ENCODE measurements at places on chromosomes 5 and 9.

DNA sequence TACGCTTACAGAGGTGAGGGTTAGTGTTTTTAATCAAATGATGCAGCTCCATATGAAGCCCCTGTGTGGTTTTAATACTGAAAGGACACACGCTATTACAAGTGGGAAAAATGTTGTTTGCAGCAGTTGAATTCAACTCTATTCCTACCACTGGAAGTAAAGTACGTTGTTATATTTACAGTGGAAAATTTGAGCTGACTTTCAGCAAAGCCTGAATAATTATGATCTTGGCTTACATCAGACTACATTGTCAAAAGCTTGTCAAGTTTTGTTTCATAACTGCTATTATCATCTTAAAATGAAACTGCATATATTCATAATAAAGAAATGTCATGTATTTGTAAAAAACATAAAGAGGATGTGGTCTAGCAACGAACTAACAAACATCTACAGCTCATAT lies 818.5 kb downstream of the SEMA5A start:
- DNase-seq: no peak

DNA sequence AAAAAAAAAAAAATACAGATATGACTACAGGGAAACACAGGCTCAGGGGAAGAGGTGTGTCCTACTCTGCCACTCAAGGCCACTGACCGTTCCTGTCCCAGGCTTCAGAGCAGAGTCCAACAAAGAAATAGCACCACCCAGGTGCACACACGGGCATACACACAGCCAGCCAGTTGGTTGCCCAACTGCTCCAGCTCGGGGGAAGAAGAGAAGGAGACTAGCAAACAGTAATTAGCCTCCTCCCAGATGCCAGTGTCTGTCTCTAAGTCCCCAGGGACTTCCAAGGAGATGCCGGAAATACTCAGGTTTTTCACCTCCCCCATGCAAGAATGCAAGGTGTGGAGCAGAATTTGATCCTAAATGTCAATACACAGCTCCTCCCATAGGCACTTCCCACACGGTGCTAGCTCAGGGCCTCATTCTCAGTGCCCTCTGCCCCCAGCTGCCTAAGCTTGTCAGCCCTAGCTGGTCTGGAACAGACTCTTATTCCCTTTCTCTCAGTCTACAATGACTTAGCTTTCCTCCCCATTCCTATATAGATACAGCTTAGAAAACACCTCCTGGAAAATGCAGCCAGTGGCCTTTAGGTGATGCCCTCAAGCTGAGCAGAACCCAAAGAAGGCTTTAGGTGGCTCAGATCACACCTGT lies 1.7 kb downstream of the MYORG start:
- DNase-seq: no peak

DNA sequence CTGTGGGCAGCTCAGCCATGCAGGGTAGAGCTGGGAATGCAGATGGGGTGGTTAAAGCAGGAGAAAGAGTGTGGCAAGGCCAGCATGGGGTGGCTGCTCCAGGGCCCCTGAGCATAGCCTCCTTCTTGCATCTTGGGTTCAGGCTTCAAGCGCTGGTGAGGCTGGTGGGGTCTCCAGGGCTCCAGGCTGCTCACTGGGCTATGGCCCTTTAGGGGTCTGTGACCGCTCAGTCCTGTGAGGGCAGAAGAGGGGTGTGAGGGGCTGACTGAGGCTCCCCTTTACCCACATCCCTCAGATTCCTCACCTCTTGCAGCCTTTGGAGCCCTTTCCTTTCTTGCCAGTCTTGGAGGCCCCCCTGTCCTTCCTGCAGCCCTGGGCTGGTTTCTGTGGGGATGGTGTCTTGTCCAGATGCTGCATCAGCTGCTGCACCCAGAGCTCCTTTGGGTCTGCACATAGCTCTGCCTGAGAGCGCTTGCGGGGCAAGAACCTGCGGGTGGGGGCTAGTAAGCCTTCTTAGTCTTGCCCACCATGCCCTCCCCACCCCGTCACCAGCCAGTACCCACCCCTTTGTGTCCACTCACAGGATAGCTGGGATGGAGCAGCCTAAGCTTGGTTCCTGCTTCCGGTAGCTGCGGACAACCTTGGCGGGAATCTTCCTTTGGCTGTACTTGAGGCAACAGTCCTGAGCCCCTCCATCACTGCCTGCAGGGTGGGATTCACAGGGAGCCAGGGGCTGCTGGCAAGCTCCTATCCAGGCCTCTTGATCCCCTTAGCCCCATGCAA lies 549 bp downstream of the CCL21 start:
- no peak for DNase-seq

GRCh38 chr9:120648581-120649197 lies 65.6 kb downstream of the MEGF9 start:
- DNase-seq: no peak

GRCh38 chr9:105050296-105050695 lies 122.3 kb upstream of the ABCA1 start:
- no peak for DNase-seq

DNA sequence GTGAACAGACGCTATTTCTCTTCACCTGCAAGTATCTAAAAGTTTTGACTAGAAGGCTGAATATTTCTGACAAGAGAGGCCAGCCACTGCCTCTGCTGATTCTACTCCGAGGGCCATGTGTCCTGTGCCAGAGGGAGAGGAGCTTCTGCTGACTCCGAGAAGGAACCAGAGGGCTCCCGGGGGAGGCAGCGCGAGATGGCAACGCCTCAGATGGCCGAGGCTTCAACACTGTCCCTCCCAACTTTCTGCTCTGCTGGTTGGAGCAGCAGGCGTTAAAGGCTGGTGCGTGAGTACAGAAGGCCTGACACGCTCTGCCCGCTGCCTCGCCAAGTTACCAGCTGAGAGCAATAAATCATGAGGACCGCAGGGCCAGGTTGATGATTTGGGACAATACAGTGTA lies 178.8 kb downstream of the GAPVD1 start:
- no peak for DNase-seq

GRCh38 chr9:6330958-6331634 lies 2.9 kb downstream of the TPD52L3 start:
- no peak for DNase-seq

DNA sequence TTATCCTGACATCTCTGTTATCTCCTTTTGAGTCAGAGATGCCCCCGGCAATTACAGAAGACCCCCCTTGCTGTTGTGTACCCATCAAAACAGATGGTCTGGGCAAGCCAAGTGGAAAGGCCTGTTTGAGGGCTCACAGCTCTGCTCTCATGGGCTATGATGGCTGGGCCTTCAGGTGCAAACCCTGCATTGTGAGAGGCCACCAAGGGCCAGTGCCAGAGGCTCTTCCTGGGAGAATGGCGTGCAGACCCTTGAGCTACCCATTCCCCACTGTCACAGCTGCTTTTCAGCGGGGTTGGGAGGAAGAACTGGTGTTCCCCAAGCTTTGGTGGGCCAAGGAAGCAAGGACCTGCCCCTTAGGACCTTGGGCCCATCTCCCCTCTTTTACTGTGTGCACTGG lies 174.7 kb upstream of the PPP1R26 start:
- no peak for DNase-seq

GRCh38 chr5:146047396-146047795 lies 58.0 kb downstream of the PLAC8L1 start:
- no peak for DNase-seq

DNA sequence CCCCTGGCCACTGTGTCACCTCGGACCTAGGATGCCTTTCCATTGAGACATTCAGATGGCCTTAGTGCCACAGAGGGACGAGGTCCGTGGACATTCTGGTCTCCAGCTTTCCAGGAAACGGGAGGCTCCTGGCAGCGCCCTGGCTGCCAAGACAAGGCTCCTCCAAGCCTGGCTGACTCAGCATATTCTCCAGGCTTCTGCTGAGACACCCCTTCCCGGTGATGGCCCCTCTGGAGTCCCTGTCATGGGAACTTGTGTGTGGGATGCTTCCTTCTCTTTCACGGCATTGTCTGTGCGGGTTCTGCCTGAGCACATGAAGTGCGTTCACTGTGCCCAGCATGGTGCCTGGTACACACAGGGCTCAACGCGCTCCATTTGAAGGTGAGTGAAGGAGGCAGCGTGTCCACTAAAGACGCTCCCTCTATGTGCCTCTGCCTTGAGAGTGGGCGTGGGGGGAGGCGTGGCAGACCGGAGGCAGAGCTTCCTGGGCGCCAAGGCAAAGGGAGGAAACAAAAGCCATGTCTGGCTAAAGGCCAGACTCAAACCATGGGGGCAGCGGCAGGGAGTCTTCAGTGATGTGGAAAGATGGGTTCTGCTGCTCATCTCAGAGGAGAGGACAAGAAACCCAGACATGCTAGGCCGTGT lies 46.4 kb upstream of the PRRC2B start:
- no peak for DNase-seq

GRCh38 chr5:132951897-132952296 lies 11.5 kb downstream of the AFF4 start:
- DNase-seq: no peak

GRCh38 chr5:170503990-170504596 lies at the start of gene KCNIP1:
Gene KCNIP1 (plus strand): TSS chr5:170504020.
- DNase-seq: no peak

DNA sequence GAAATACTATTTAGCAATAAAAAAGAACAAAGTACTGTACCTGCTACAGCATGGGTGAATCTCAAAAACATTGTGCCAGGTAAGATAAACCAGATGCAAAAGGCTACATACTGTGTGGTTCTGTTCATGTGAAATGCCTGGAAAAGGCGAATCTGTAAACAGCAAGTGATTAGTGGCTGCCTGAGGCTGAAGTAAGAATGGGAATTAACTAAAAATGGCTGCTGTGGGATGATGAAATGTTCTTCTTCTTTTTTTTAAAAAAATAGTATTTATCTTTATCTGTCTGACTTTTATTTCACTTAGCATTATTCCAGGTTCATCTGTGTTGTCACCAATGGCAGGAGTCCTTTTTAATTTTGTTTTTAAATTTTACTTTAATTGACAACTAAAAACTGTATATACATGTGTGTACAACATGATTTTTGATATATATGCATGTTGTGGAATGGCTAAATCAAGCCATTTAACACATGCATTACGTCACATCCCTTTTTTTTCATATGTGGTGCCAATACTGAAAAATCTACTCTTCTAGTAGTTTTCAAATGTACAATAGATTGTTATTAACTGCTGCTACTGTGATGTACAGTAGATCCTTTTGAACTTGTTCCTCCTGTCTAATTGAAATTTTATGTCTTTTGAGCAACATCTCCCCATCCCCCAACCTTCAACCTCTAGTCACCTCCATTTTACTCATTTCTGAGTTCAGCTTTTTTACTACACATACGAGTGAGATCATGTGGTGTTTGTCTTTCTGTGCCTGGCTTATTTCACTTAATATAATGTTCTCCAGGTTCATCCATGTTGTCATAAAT lies 62.9 kb upstream of the TNFAIP8 start:
- no peak for DNase-seq

DNA sequence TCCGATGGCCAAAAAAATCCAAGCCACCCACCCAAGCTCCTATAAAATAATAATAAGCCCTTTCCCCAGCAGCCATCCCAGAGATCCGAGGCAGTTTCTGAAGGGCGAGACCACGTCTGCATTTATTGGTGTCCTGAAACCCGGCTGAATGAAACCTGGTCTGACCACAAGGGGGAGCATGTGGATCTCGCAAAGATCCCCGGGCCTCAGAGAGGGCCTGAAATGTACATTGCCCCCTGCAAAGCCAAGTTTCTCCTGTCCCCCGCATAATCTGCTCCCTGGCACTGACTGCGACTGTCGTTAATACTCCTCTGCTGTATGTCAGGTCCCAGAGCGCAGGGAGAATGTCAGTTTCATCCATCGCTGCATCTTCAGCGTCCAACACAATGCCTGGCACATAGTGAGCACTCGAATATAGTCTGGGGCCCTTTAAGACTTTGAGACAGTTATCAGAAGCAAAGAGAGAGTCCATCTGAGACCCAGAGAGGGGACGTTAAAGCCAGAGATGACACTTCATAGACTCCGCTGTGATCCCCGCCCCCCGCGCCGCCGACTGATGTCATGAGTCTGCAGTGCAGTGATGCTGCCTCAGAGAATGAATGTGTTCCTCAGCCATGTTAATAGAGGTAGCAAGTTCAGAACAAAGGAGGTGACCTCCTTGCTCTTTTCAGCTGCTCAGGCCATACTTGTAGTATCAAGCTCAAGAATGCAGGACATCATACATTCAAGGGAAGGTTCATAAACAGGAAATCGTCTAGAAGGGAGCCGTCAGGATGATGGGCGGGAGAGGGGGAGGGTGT lies 74.5 kb upstream of the BARHL1 start:
- DNase-seq: peak; percentile 16

GRCh38 chr9:88503081-88503844 lies 31.7 kb upstream of the NXNL2 start:
- DNase-seq: no peak

GRCh38 chr9:135370411-135371375 lies 108.9 kb upstream of the PPP1R26 start:
- no peak for DNase-seq

- DNase-seq: no peak
Measured at GRCh38 chr5:37860206-37860605, 20.4 kb upstream of the GDNF start.

DNA sequence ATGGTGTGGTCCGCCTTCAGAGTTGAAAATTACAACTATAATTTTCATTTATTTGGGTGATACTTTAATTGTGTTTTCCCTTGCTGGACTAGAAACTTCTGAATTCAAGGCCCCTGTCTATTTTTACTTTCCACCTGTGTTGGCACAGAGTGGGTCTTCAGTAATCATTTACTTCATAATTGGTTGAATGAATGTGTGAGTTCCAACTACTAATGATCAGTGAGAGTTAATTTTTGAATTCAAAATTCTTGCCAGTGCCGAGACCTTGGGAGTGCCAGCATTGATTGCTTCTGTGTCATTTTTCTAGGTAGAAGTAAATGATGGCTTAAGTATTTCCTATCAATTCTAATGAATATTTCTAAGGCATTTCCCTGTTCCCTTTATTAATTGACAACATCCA lies 61.4 kb downstream of the PARP8 start:
- DNase-seq: no peak

DNA sequence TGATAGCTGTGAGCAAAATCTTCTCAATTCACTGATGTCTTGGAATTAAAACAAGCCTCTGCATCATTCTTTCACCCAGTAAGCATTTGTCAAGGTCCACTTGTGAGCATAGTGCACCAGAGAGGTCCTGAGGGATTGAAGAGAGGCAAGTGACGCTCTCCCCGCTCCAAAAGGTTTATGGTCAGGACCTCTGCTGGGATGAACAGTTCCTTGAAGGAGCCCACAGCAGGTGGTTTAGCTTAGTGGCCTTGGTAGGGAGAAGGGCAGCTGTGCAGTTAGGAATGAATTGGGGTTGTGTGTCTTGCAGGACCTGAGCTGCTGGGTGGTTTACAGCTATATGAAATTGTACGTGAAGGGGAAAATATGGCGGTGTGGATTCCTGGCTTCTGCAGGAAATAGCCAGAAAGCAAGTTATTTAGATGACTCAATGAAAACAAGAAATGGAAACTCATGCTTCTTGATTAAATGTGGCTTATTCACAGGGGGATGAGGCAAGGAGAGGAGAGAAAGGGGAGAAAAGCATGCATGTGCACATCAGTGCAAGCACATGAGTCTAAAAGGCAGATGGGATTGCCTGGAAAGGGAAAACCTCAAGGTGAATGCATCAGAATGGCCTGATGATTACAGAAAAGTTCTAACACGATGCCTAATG lies 42.0 kb downstream of the SUB1 start:
- no peak for DNase-seq

GRCh38 chr9:36818965-36819870 lies 214.8 kb downstream of the PAX5 start:
- no peak for DNase-seq

- DNase-seq: no peak
Measured at GRCh38 chr5:84436866-84437265, 52.2 kb upstream of the EDIL3 start.

All from AG09309 (cell line).